ENCODE measurements at places on chromosomes 7 and 10.
A peak's percentile ranks its signal among the peaks of the same experiment; 100 is the strongest.

- DNase-seq = no peak
Measured at GRCh38 chr10:130877126-130877525, 434.4 kb downstream of the TCERG1L start.

GRCh38 chr10:73404690-73405089, 9.2 kb downstream of the ANXA7 start:
- DNase-seq = no peak

DNA sequence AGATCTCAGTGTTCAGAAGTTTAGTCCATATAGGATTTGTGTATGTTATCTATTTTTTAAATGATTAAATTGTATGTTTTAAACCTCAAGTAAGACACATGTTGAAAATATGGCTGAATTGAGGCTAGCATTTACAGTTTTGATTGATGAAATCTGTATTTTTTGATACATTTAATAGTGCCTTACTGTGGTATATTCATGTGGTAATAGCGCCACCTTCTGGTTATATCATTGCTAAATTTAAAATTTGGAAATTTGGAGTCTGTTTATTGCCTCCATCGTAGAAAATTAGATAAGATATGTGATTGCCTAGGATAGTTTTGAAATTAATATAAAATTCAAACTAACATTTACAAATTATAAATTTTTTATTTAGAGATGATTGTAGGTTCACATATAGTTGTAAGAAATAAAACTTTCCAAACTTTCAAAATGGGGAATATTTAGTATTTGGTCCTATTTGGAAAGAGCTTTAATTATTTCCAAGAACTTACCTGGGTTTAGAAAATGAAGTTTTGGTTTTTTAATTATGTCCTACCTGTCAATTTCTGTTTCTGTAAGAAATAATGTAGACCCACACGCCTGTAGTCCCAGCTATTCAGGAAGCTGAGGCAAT, 19.1 kb upstream of the ARMS2 start:
- DNase-seq = peak; percentile 47

DNA sequence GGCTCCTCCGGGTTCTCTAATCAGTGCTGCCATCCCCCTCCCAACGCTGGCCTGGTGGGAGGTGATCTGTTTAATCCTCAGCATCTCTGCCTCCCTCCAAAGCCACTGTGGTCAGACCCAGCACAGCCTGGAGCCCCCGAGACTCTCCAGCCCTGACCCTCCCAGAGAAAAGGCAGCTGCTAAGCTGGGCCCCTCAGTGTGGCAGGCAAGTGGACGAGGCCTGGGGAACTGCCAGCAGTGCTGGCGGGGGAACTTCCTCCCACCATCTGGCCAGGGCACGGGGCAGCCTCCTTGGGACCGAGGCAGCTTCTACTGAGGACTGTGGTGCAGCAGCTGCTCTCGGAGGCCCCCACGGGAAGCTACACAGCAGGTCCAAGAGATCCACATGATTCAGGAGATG, 51.1 kb downstream of the DPYSL4 start:
- no peak for DNase-seq

DNA sequence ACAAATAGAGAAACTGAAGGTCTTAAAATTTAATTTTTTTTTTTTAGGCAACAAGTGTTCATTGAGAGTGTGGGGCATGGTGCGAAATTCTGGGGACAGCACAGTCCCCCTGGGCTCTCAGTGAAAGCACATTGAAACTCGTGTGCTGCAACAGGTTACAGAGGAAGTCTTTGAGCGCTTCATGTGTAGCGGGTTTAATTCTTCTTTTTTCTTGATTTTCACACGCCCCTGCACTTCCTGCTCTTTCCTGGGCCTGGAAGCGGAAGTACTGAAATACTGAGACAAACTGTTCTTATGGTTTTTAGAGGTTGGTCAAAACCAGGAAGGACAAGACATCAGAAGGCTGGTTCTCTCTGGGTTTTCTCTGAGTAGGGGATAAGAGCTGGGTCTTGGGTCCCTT, 203.5 kb downstream of the PTEN start:
- DNase-seq = peak; percentile 20

- DNase-seq = no peak
Measured at GRCh38 chr10:19119191-19119590, 70.6 kb downstream of the MALRD1 start.

DNA sequence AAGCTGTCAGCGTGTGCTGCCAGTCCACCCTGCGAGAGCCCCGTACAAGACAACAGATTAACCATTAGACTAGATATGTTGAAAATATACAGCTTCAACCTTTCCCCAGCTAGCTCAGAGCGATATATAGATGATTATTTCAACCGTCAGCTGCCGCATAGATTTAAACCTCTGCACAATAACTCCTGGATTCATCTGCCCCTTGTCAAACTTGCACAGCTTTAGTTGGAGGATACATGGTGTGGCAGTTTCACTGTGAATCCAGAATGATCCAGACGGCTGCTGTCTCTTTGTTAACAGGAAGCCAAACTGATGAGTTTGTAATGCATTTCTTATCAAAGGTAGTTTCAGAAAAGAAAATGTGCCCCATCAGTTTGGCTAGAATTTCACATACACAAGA, 659.7 kb downstream of the KCNMA1 start:
- DNase-seq = no peak

GRCh38 chr10:132687893-132688579, 97.9 kb downstream of the NKX6-2 start:
- DNase-seq = no peak

- no peak for DNase-seq
Measured at GRCh38 chr10:113415246-113415645, 137.6 kb upstream of the HABP2 start.

GRCh38 chr10:30387646-30388243, 38.7 kb upstream of the MTPAP start:
- DNase-seq = no peak

DNA sequence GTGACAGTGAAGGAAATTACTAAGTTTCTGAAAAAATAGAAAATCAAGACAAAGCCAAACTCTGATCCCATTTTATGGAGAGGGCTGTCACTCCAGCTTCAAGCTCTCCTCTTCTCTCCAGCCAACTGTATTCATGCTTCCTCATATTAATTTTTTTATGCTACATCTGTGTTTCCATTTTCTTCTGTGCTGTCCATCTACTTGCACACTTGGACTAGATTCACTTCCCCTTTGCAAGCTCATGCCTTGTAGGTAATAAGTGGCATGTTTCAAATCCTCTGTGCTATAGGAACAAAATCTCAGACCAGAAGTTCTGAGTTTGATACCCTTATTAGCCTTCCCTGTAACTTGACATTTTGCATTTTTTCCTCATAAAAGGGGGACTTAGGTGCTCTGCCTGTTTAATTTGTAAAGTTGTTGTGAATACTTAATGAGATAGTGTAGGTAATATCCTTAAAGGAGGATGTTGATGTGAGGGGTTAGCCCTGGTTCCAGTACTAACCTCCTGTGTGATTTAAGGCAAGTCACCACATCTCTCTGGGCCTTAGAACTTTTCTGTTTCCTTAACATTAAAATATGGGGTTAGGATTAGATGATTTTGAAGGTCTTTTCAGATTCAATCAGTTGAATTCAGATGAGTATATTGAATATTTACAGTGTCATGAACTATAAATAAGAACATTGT, 358.8 kb downstream of the BBS9 start:
- no peak for DNase-seq

GRCh38 chr7:99473315-99473596, 566 bp downstream of the ZNF789 start:
- DNase-seq = peak; percentile 61

DNA sequence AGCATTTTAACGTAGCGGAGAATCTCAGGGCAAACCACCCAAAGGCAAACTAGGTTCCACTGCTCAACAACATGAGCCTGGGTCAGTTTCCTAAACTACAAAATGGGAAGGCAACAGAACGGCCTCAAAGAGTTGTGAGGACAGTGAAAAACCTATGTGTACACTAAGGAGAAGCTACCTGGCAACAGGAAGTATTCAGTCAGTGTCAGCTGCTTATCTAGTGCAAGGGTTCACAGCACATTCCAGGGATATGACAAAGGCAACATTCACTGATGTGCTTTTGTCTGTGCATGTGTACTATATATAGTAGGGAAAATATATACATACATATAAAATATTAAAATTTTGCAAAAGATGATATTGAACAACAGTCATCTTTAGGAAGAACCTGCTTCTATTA, 17.2 kb downstream of the NUDCD3 start:
- DNase-seq = no peak

GRCh38 chr7:30313348-30313747, 29.0 kb downstream of the ZNRF2 start:
- no peak for DNase-seq

GRCh38 chr7:149776289-149776688, 2.9 kb upstream of the ZNF467 start:
- DNase-seq = no peak

GRCh38 chr7:36047091-36047658, 105.9 kb upstream of the EEPD1 start:
- no peak for DNase-seq

DNA sequence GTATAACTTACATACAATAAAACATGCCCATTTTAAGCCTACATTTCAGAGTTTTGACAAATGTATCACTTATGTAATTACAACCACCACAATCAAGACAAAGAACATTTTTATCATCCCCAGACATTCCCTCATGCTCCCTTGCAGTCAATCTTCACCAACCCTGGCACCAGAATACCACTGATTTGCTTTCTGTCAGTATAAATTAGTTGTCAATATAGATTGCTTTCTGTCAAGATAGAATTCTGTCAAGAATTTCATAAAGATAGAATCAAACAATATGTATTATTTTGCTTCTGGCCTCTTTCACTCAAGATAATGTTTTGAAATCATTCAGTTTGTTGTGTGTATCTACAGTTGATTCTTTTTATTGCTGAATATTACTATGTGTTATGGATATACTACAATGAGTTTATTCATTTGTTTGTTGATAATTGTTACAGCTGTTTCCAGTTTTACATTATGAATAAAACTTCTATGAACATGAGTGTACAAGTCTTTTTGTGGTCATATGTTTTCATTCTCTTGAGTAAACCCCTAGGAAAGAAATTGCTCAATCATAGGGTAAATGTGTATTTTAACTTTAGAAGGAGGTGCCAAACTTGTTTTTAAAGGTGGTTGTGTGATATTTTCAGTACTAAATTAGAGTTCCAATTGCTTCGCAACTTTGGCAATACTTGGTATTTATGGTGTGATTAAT, 56.9 kb downstream of the IFIT5 start:
- DNase-seq = no peak

DNA sequence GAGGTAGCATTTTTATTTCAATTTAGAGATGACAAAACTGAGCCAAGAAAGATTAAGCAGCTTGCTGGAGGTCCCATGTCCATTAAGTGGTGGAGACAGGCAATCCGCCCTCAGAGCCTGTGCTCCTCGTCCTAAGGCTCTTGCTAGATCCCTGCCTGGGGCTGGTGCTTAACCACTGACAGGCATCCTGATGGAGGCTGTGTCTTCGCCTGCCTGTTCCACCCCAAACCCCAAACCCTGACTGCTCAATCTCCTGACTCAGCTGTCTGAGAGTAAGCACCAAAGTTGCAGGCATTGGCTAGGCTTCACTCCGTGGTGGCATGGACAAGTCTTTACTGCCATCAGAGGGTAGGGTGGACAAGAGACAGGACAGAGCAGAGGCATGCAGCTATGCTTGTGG, 209.4 kb downstream of the POU6F2 start:
- DNase-seq = no peak

DNA sequence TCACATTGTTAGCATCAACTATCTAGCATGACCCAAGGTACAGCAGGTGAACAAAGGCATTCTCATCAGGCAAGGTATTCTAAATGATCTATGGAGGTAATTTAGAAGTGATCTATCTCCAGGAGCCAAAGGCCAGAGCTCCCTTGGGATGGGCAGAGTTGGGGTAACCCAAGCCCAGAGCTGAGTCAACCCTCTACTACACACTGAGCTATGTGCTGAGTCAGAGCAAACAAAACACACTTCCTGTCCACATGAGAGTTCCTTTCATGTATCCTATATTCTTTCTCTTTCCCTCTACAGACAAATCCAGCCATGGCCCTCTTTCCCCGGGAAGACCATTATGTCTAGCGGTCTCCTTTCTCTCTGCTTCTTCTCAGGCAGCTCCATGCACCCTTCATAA, 68.2 kb upstream of the AGK start:
- peak; percentile 10 for DNase-seq

DNA sequence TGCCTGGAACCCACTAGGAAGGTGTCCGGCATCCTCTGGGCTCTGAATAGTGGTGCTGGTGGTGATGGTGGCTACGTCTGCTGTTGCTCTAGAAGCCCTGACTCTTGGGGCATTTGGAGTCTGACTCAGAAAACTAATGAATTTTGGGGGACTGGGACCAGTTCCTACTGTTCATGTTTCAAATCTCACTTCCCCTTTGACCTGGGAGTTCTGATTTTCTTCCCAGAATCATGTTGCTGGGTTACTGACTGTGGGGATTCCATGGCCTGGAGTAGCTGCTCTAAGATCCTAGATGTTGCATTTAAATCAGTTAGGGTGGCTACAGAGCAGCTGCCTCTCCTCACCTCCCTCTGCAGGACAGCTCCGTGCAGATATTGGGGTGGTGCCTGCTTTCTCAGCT, 3.2 kb downstream of the TSPAN33 start:
- no peak for DNase-seq

- DNase-seq = no peak
Measured at GRCh38 chr7:22380333-22380732, 23.4 kb upstream of the RAPGEF5 start.

GRCh38 chr7:42700406-42701327, 211.2 kb downstream of the C7orf25 start:
- no peak for DNase-seq

GRCh38 chr7:88540012-88540411, 219.5 kb upstream of the ZNF804B start:
- no peak for DNase-seq

DNA sequence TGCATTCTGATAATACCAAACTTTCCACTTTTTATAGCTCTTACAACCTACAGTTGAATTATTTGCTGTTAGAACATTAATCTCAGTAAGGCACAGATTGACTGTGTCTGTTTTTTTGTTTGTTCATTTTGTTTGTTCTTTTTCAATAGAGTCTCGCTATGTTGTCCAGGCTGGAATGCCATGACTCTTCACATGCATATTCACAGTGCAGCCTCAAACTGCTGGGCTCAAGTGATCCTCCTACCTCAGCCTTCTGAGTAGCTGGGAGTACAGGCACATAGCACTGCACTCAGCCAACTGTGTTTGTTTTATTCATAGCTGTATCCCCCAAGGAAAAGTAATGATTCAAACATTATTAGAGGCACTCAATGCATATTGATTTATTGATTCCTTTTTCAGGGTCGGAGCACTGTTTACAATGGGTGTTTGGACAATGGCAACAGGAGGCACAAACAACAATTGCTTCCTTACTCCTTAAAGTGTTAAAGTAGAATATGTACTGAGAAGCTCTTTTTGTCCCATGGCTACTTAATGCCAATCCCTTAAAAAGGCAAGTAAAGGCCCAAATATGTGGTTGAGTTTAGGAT, 61.1 kb downstream of the SNX13 start:
- DNase-seq = no peak

- no peak for DNase-seq
Measured at GRCh38 chr7:96832092-96832662, 122.5 kb upstream of the SEM1 start.

DNA sequence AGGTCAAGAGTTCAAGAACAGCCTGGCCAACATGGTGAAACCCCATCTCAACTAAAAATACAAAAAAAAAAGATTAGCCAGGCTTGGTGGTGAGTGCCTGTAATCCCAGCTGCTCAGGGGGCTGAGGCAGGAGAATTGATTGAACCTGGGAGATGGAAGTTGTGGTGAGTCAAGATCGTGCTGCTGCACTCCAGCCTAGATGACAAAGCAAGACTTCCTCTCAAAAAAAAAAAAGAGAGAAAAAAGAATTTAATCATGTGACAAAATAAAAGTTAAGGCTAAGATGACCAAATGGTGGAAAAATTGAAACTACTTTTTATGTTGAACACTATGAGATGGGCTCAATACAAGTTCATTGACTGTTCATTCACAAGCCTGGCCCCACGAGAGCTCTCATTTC, 141.1 kb upstream of the WDR11 start:
- no peak for DNase-seq

Measured in activated CD4-positive, alpha-beta T cell treated with anti-CD3 and anti-CD28 coated beads, Interleukin-2, amount 50 U/mL, for 16 hours (primary cell).